RPMI7951 (cell line): ENCODE measurements at places on chromosomes 12 and 14.

GRCh38 chr12:13000616-13000924, 505 bp upstream of the HEBP1 start:
- DNase-seq = peak; percentile 31

- no peak for DNase-seq
Measured at GRCh38 chr12:80422550-80422949, 21.5 kb upstream of the PTPRQ start.

- no peak for DNase-seq
Measured at GRCh38 chr14:54792288-54792687, 110.3 kb downstream of the GCH1 start.

GRCh38 chr12:31618228-31619025, 27.5 kb upstream of the DENND5B start:
- DNase-seq = peak; percentile 6

GRCh38 chr12:112191840-112192321, 66.5 kb downstream of the TRAFD1 start:
- DNase-seq = no peak

- DNase-seq = peak; percentile 73
Measured at GRCh38 chr12:115199831-115200230, 515.9 kb upstream of the TBX3 start.
